ENCODE measurements at places on chromosomes 4 and X.

GRCh38 chrX:3788494-3789233 lies 75.2 kb upstream of the PRKX start:
- DNase-seq = no peak

DNA sequence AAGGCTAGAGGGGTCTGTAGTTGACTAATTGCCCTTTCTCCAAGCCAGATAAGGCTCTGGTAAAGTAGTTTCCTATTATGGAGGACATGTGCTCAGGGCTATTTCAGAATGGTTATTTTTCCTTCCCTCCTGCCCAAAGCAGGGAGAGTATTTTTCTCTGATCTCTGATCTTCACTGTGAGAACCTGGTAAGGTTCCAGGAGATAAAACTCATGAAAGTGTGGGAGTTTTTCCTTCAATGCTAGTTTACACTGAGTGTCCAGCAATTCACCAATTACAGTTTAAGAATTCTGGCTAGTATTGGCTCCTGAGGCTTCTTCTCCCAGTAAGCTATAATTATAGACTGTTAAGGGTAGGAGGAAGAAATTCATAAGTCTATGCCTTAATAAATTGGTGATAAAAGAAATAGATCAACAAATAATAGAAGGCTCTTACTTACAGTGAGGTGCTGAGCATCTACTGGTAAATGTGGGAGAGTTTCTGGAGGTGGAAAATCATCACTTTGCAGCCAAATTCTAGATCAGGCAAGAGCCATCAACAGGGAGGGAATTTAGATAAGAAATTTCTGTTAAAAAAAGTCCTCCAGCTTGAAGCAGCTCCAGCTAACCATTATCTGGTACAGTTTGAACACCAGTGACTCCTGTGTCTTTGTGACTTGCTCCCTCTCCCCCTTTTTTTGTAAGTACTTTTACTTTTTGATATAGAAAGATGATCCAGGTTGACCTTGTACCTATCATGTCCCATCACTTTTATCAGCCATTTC lies 30.9 kb downstream of the CASP6 start:
- no peak for DNase-seq

- peak; percentile 61 for DNase-seq
These were observed 48.3 kb downstream of the MTHFD2L start for GRCh38 chr4:74206088-74206825.

DNA sequence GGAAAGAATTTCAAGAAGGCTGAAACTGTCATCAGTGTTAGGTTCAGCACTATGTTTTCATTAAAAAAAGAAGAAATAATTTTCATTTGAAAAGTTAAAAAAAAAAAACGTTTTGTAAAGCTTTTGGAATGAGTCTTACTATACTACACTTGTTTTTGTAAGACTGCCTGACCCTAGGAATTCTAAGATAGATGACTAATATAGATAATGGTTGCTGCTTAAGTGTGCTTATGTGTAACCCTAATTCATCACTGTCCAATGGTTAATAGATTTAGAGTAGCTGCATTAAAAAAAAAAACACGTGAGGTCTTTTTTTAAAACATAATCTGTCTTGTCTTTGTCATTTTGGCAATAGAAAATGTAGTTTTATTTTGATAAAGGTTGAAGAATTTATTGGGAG lies 323.2 kb downstream of the IL1RAPL1 start:
- peak; percentile 3 for DNase-seq

Measured in retinal pigment epithelial cell (primary cell).